Activated T-cell treated with anti-CD3 and anti-CD28 coated beads, Interleukin-2, amount 50 U/mL, for 4 hours (primary cell): ENCODE measurements at places on chromosomes 13 and 19.

- no peak for DNase-seq
Observed at GRCh38 chr19:13092606-13093235, 9.9 kb downstream of the LYL1 start.

DNA sequence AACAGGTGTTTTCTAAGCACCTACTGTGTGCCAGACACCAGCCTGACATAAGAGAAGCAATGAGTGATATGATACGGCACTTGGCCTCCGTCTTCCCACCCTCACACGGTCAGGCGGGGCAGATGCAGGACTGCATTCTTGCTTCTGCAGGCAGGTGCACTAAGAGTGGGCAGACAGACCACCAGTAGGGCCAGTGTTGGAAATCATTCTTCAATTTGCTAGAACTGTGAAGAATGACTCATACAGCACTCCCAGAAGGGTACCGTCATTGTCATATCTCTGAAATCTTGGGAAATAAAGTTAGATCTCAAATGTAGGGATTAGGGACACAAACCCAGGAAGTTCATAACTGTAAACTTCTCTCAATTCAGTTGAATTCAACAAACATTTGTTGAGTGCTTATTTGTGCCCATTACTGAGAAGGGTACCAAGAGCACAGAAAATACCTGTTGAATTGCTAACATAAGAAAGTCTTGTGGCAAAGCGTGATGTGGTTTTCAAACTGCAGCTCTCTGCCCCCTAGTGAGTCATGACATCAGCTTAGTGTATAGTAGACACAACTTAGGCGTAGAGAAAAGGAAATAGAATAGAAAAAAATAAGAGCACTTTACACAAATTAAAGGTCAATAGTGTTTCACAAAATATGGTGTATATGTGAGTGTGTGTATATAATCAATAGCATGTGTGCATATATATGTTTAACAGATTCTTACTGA, 76.1 kb downstream of the TEX26 start:
- DNase-seq = no peak

DNA sequence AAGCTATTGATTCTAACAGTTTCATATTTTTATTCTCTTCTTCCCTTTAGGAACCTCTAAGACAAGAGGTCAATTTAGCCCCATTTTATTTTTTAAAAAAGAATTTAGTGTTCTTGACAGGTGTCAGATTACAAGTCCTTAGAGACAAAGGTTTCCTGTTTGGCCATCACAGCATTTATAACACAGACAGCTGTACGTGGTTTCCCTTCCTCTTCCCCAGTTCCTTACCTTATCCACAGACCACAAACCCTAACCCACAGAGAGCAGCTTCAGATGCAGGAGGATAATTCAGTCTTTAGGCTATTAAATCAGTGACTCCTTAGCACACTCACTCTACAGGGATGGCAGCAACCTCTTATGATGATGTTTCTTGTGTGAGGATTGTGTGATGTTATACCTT, 1210.1 kb downstream of the DIAPH3 start:
- no peak for DNase-seq

DNA sequence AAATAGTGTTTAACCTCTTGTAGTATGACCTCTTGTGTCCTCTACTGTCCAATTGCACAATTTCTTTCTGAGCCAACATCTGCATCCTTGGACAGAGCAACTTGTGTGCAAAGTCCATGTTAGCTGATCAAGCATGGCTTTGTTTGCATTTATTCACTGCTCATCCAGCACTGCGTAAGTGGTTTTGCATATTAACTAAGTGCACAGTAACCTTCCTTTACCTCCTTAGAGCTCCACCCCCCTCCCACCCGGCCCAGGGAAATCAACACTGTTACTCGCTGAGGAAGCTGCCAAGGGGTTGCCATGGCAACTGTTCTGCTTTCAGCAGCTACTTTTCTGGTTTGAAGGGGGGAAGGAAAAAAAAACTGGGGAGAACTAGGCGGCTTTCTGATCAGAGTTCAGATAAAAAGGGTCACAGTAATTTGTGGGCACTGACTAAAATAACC, 153.5 kb upstream of the KLF12 start:
- peak; percentile 76 for DNase-seq

GRCh38 chr19:43784241-43784980, 3.6 kb upstream of the KCNN4 start:
- peak; percentile 58 for DNase-seq

GRCh38 chr13:97282705-97283104, 60.6 kb downstream of the MBNL2 start:
- DNase-seq = no peak

GRCh38 chr19:39516270-39516669, 1.3 kb downstream of the SELENOV start:
- DNase-seq = no peak
